ENCODE measurements at places on chromosomes 7 and 10. TPM values are rescaled to one million over a fixed set of nuclear protein-coding genes. Genes with fewer than 3 reads are reported as not detected.

Gene KCNIP2
- total RNA-seq = 602 TPM

DNA sequence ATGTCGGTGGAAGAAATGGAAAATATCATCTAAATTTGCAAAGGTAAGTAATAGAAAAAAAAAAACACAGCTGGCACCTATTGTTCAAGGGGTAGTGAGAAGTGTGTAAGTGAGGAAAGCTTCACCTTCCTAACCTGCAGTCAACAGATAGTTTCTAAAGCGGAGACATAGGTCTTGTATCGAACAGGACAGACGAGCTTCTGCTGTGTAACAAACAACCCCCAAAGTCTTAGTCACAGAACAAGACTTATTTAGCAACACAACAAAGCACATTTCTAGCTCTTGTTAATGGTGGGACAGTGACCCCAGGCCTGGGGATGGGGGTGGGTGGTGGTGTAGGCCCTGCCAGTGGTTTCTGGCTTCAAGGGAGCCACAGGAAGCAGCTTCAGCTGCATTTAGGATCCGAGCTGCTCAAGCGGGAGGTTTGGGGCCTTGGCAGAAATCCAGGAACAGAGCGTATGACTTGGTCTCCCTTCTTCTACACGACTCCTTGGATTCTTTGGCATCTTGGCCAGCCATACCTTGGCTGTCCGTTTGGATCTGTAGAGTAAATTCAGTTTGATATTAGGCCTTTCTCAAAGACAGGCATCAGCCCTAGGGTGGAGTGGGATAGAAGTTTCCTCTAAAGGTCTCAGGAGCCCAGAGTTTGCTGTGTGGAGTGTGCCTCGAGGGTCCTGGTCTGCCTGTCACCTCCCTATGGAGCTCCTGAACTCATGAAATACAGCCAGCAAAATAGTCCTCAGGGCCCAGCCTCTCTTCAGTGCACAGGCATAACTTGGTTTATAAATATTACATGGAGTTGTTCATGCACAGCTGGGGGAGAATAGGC lies 56.9 kb upstream of the SHH start:
- DNase-seq = no peak

GRCh38 chr10:30403494-30403893 lies 30.5 kb upstream of the MAP3K8 start:
- DNase-seq = no peak

DNA sequence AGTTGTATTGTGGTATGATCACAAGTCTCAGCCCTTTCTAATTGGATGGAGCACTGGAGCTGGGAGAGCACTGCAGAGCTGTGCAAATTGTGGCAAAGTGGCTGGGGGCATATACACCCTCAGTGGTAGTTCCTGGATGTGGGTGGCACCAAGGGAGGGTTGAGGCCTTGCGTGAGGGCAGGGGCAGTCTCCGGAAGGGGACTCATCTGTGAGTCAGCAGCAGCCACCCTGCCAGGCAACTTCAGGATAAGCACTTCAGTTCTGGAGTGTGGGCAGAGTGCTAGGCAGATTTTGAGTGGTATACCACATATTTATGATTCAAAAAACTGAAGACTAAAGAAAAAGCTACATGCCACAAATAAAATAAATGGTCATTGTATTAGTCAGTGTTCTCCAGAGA lies 210.5 kb downstream of the ETV1 start:
- no peak for DNase-seq

GRCh38 chr7:78479348-78479747 lies 680.8 kb downstream of the PHTF2 start:
- DNase-seq = no peak
